Left kidney (tissue), 8 donors: ENCODE measurements at places on chromosomes 11 and 22.

GRCh38 chr11:102716527-102716926, 8.2 kb downstream of the MMP8 start:
- no peak for DNase-seq

DNA sequence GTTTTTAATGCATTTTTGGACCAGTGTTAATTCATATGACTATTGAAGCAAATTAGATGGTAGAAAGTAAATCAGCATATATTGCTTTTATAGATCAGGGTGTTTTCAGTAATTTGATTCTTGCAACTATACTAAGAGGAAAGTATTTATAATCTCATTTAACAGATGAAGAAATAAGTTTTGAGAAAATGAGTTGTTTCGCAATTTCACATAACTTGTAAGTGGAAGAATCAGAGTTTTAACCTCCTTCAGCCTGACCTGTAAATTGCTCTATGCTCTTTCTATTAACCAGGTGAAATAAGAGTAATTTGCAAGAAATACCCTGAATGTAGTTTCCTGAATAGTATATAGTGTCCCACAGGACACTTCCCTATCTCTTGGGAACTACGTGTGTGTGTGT, 1106.8 kb upstream of the RAG2 start:
- DNase-seq = no peak

- DNase-seq = no peak
Observed at GRCh38 chr11:127943763-127944162, 643.6 kb downstream of the ETS1 start.

GRCh38 chr22:37669586-37669985, 5.8 kb upstream of the LGALS1 start:
- DNase-seq = no peak

- no peak for DNase-seq
Observed at GRCh38 chr11:123187665-123188507, 7.2 kb downstream of the CLMP start.

DNA sequence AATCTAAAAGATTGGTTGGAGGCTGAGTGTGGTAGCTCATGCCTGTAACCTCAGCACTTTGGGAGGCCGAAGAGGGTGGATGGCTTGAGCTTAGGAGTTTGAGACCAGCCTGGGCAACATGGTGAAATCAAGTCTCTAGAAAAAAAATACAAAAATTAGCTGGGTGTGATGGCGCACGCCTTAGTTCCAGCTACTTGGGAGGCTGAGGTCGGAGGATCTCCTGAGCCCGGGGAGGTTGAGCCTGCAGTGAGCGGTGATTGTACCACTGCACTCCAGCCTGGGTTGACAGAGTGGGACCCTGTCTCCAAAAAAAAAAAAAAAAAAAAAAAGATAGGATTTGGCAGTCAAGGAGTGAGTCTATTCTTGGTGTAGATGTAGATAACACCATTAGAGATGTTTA, 10.6 kb downstream of the FOLR1 start:
- no peak for DNase-seq

DNA sequence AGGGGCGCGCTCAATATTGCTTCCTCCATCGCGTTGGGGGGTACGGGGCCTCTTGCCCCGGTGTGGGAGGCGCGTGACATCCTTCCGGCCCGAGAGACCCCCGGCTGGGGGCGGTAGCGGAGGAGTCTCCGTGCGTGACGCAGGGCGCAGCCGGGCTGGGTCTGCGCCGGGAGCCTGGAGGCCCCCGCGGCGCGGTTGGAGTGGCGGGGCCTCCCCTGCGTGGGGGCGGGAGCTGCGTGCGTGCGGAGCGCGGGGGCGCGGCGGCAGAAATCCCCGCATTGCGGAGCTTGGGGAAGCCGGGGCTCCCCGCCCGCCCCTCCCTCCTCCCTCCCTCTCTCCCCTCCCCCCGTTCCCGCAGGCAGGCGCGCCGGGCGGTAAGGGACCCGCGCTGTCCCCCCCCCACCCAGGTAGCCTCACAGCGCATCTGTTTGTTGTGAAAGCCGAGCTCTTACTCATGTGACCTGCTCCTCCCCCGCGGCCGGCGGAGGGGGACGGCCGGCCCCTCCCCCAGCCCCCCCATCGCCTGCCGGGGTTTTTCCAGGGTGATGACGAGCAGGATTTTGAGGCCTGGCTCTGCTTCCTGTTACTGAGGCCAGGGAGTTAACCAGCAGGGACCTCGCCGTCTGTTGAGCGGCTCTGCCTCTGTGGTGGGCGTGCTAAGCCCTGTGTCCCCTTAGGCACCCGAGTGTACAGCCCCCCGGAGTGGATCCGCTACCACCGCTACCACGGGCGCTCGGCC, 1.6 kb downstream of the PIM3 start:
- peak; percentile 87 for DNase-seq

- DNase-seq = no peak
Observed at GRCh38 chr22:27747396-27748221, 53.9 kb downstream of the MN1 start.

GRCh38 chr11:66363805-66364535, 7.6 kb downstream of the SLC29A2 start:
- DNase-seq = no peak
